ENCODE measurements at places on chromosomes 12 and 14.

- DNase-seq = no peak
Observed at GRCh38 chr14:77041881-77042545, 13.5 kb upstream of the IRF2BPL start.

DNA sequence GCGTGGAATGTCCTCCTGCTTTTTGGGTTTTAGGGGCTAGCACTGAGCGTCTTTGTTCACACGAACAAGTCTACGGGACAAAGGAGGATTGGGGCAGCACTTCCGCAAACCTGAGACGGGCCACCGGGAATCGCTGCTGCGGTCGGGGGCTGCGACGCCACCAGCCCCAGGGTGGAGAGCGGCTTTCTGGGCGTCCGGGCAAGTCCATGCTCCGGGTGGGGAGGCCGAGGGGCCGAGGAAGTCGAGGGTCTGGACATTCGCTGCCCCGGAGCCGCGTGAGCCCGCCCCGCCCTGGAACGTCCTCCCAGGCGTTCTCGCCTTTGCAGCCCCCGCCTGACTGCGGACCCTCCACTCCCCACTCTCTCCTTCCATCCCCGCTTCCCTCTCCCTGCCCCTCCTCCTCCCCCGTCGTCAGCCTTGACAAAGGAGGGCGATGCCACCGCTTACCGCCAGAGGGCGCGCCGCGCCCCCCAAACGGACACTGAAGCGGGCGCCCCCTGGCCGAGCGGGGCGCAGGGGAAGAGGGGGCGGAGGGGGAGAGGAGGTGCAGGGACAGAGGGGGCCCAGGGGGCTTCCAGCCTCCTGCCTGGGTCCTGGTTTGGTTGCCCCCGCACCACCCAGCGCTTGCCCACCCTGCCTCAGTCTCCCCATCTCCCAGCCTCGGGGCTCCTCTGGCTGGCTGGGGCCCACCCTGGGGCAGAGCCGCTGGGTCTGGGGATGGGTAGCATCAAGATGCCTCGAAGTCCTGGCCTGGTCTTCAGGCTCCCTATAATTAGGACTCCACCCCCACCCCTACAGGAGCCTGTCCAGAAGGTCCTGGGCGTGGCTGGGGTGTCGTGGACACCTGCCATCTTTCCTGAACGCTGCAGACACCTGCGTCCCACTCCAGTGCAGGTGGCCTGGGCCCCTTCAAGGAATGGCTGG lies 39.1 kb upstream of the INF2 start:
- DNase-seq = peak; percentile 97

GRCh38 chr12:12133785-12134184 lies 63.0 kb downstream of the BCL2L14 start:
- no peak for DNase-seq

GRCh38 chr14:22227084-22227483 lies 361.9 kb downstream of the DAD1 start:
- no peak for DNase-seq

DNA sequence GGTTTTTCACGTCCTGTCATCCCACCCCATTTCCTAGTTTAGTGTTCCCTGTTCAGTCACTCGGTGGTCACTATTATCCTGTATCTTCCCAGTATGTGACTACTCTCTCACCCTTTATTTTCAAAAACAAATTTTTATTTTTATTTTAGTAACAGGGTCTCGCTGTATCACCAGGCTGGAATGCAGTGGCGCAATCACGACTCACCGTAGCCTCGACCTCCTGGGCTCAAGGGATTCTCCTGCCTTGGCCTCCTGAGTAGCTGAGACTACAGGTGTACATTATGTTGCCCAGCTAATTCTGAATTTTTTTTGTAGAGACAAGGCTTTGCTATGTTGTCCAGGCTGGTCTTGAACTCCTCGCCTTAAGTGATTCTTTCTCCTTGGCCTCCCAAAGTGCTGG lies 20.1 kb upstream of the PRICKLE1 start:
- DNase-seq = no peak

- DNase-seq = no peak
Observed at GRCh38 chr12:46660276-46660675, 165.5 kb downstream of the SLC38A4 start.

DNA sequence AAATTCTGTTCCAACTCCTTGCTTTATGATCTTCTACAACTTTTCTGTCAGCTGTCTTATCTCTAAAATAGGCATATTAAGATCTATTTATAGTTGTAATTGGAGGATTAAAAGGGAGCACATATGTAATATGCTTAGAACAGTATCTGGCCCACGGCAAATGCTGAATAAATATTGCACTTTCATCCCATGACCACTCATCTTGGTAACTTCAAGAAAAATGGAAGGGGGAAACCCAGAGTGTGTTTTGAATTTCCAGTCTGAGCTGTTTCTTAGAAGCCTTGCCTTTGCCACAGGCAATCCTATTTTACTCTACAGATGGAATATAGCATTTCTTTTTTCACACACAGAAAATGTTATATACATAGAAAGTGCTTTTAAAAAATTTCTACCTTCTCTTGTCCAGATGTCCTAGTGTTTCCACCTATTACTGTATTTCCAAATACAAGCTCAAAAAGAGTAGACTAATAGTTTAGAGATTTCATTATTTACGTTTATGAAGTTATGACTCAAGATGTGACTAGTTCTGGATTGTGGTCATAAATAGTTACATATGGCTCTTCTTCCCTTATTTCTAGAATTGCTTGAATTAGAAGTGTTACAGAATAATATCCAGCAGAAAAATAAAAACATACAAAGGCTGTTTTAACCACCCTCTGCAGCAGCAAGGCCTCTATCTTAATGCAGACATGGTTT lies 6.2 kb upstream of the STXBP6 start:
- no peak for DNase-seq

GRCh38 chr14:38205119-38205813 lies 2.4 kb upstream of the SSTR1 start:
- no peak for DNase-seq

DNA sequence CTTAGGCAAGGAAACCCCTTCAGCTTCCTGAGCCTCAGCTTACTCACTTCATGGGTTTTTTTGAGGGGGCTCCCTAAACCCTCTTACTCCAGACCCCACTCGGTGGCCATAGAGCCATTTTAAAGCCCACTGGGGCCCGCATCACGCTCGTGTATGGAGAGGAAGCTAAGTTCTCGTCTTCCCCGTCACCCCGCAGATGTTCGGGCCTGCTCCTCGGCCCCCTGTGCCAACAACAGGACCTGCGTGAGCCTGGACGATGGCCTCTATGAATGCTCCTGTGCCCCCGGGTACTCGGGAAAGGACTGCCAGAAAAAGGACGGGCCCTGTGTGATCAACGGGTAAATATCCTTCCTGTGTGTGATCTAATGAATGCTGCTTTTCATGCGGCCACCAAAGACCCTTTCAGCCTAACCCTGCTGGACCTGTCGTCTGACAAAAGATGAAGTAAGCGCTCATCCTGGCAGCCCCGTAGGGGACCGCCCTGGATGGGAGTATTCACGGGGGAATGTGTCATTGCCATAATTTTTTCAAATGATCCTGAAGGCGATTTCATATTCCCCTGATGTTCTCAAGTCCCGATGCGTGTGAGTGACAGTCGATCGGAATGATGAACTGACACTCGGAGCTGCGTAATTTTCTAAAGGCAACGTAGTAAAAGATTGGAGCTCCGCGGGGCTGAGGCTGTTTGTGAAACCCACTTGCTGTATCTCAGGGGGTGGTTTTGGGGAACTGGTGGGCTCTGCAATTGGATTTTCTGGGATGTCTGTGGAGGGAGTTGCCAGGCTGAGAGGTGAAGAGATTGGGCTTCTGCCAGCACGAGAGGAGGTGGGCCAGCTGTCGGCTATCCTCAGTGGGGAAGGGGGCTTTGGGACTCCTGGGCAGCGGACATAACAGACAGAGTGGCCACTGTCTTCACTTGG lies 5.4 kb downstream of the DLK1 start:
- DNase-seq = peak; percentile 8

- no peak for DNase-seq
Observed at GRCh38 chr14:89283327-89284060, 133.5 kb downstream of the FOXN3 start.

GRCh38 chr14:29242755-29243754 lies 476.5 kb downstream of the FOXG1 start:
- no peak for DNase-seq

DNA sequence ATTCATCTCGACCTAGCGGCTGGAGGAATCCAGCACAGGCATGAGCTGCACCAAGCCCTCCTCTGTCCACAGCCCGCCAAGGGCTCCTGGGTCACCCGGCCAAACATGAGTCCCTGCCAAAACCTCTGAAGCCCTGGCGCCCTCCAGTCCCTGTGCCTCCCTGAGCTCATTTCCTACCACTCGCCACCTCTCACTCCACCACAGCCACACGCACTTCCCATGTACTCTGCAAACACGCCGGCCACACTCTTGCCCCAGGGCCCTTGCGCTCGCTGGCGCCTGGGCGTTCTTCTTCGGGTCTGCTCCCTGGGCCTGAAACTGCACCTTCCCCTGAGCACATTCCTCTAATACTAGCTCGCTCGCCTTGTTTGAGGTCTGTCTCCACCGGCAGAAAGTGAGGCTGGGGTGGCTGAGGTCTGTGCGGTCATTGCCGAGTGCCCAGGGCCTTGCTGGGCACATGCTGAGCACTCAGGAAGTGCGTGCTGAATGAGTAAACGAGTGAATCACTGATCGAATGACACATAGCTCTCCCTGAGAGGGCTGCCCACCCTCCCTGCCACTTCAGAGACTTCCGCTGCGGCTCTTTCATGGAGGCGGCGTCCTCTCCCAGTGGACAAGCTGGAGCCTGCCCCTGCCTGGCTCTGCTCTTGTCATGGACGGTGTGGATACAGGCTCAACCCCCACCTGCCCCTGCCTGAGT lies 33.7 kb upstream of the DLK1 start:
- DNase-seq = peak; percentile 94

- no peak for DNase-seq
Observed at GRCh38 chr12:44674875-44675274, 201.2 kb downstream of the NELL2 start.

DNA sequence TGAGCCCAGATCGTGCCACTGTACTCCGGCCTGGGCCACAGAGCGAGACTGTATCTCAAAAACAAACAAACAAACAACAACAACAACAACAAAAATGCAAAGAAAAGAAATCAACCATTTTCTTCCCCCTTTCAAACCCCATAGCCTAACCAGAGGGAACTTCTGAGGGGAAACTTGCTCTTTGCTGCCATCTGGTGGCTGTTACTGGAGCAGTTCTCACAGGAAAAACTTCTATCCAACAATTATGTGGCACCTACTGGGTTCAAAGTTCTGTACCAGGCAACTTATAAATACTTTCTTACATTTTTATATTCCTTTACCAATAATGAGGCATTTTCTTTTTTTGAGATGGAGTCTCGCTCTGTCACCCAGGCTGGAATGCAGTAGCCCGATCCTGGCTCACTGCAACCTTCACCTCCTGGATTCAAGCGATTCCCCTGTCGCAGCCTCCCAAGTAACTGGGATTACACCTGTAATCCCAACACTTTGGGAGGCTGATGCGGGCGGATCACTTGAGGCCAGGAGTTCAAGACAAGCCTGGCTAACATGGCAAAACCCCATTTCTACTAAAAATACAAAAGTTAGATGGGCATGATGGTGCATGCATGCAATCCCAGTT lies 50.9 kb upstream of the BICDL1 start:
- DNase-seq = peak; percentile 60

Measured in 8988T (cell line).